ENCODE measurements at places on chromosomes 2 and 18.

DNA sequence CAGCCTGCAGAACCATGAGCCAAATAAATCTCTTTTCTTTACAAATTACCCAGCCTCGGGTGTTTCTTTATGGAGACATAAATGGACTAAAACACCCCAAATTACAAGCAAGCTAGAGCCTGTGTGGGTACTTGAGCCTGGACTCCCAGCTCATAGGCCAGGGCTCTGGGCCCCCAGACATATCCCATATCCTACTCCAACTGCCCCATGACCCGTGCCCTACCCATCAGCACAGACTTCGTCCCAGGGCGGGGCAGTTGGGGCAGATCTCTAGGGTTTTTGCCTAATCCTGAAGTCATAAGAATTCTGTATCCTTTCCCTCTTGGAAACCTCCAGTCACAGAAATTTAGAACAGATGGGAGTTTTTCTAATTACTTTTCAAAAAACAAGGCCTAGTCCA is 90.7 kb downstream of the DDX1 start:
- DNase-seq: no peak

DNA sequence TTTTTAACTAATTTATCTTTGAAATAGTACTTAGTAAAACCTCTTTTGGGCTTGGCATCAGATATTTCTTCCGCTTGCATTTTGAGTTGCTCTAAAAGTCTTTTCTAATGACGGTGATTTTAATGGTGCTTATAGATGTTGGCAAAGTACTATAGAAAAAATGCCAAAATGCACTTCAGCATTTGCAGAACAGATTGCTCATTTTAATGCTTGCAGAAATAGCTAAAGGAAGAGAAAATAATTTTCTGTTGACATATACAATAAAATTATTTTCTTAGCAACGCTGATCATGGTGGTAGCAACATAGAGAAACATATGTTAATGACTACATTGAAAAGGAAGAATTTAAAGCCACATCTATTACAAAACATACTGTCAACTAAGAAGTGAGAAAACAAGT is 170.7 kb downstream of the STK39 start:
- no peak for DNase-seq

GRCh38 chr18:8769509-8770095 is 64.2 kb downstream of the MTCL1 start:
- no peak for DNase-seq

DNA sequence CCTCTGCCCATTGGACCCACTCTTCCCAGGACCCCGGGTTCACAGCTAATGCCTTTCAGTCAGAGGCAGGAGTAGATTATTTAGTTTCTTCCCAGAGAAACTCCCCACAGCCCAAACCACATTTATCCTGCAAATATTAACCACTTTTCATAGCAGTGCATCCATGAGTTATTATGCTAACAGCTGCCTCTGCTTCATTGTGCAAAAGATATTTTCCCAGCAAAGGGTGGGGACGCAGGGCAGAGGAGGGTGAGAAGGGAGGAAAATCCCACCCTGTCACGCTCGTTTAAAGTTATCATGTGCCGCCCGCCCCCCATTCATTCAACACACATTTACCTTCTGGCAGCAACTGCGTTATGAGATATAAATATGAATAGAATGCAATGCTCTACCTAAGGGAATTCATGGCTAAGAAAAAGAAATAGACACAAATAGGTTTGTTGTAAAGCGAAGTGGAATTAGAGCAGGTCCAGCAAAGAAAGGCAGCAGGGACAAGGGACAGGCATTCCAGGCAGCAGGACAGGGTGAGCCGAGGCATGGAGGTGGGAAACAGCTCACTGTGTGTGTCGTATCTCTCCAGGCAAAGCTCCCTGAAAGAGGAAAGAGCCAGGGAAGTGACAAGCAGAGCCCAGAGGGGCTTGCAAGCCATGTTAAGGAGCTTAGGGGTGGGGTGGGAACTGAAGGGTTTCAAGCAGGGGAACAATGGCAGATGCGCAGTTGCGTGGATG is 46.3 kb upstream of the LTBP1 start:
- DNase-seq: no peak

DNA sequence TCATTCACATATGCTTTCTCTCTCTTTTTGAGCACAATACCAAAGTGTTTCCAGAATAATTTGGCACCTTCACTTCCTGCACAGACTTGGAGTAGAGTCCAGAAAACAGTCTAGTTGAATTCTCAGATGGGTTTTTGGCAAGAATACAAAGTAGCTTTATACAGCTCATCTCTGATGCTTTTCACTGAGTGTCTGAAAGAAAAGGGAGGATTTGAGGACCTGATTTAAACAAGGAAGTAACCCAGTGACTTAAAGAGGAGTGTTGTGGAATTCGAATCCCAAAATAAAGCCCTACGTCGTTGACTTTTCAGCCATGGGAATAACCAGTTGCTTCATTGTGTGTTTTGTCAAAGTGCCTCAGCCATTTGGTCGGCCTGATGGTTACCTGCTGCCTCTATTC is 31.8 kb downstream of the METAP1D start:
- no peak for DNase-seq

- no peak for DNase-seq
Measured at GRCh38 chr2:31248139-31248538, 14.2 kb downstream of the EHD3 start.

DNA sequence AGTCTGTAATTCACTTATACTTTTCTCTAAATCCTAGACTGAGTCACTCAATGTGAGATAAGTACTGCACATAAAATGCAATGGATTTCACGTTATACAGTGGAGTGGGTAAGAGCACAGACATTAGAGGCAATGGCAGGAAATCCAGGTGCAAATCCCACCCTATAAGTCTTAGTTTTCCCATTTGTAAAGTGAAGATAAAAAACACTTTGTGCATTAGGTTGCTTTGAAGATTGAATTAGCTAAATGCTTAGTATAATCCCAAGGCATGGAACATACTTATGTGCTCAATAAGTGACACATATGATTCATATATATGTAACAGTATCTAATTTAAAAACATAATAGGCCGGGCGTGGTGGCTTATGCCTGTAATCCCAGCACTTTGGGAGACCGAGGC is 10.5 kb downstream of the ACTG2 start:
- no peak for DNase-seq

GRCh38 chr18:58212274-58212673 is 168.2 kb downstream of the NEDD4L start:
- no peak for DNase-seq

DNA sequence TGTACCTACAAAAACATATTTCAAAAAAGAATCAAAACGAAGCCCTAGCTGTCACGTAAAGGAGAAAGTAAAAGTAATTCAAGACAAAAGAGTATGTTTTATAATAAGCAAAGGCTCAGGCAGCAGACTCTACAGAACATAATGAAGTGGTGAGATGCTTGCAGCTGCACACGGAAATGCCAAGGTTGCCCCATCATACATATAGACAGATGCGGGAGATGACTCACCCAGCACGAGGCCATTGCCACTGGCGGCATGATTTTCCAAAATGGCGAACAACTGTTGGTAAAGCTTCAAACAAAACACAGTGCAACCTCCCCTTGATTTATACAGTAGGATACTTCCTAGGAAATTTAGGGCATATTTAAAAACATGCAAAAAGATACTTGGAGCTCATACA is 26.0 kb upstream of the C1QL2 start:
- DNase-seq: no peak

All from stimulated activated CD4-positive, alpha-beta T cell treated with anti-CD3 and anti-CD28 coated beads, Interleukin-2, amount 100 ng/mL, for 48 hours (primary cell).